ENCODE measurements at places on chromosomes 2 and 18. TPM values are rescaled to one million over a fixed set of nuclear protein-coding genes. Genes with fewer than 3 reads are reported as not detected.

AAK1 gene
- 3.9 TPM for polyA plus RNA-seq

UGT1A8 gene
- 0.51 TPM for polyA plus RNA-seq

EVX2 gene
- polyA plus RNA-seq = not detected

ABCG5 gene
- polyA plus RNA-seq = 18.7 TPM

LIMS1 gene
- polyA plus RNA-seq = 14.8 TPM

IL18R1 gene
- 7.0 TPM for polyA plus RNA-seq

TRPM8 gene
- 19.8 TPM for polyA plus RNA-seq

C2orf78 gene
- 0.02 TPM for polyA plus RNA-seq

CNRIP1 gene
- 2.9 TPM for polyA plus RNA-seq

TANK gene
- polyA plus RNA-seq = 17.2 TPM

EMILIN1 gene
- polyA plus RNA-seq = 23.1 TPM

GRCh38 chr2:160290598-160290997, 90.5 kb upstream of the ITGB6 start:
- no peak for DNase-seq

GRCh38 chr2:54838585-54839035, 115.1 kb downstream of the EML6 start:
- DNase-seq = peak; percentile 73

DNA sequence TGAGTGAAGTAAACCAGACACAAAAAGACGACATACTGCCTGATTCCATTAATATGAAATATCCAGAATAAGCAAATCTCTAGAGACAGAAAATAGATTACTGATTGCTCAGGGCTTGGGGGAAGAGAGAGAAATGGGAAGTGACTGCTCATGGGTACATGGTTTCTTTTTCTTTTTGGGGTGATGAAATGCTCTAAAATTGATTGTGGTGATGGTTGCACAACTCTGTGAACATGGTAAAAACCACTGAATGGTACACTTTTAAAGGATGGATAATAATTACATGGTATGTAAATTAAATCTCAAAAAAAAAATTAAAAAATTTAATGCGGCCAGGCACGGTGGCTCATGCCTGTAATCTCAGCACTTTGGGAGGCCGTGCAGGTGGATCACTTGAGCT, 39.3 kb downstream of the RPL31 start:
- no peak for DNase-seq

- no peak for DNase-seq
Measured at GRCh38 chr2:54975598-54976492, 74.4 kb downstream of the RTN4 start.

GRCh38 chr2:221335219-221335752, 236.8 kb downstream of the EPHA4 start:
- no peak for DNase-seq

- DNase-seq = no peak
Measured at GRCh38 chr2:72204156-72204785, 56.6 kb upstream of the CYP26B1 start.

DNA sequence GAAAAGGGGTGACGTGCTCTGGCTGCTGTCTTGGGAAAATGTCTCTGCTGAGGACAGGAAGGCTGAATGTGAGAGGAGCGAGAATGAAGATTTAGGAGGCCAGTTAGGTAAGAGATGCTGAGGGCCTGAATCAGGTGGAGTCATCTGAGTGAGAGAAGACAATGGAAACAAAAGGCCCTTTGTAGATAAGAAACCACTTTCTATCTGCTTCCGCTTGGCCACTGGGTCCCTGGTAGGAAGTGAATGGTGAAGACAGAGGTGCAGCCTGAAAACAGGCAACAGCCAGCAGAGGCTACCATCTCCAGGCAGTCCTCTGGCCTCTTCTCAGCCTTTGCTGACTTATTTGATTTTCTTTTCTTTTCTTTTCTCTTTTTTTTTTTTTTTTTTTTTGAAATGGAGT, 374.0 kb upstream of the SLC14A2 start:
- DNase-seq = no peak

DNA sequence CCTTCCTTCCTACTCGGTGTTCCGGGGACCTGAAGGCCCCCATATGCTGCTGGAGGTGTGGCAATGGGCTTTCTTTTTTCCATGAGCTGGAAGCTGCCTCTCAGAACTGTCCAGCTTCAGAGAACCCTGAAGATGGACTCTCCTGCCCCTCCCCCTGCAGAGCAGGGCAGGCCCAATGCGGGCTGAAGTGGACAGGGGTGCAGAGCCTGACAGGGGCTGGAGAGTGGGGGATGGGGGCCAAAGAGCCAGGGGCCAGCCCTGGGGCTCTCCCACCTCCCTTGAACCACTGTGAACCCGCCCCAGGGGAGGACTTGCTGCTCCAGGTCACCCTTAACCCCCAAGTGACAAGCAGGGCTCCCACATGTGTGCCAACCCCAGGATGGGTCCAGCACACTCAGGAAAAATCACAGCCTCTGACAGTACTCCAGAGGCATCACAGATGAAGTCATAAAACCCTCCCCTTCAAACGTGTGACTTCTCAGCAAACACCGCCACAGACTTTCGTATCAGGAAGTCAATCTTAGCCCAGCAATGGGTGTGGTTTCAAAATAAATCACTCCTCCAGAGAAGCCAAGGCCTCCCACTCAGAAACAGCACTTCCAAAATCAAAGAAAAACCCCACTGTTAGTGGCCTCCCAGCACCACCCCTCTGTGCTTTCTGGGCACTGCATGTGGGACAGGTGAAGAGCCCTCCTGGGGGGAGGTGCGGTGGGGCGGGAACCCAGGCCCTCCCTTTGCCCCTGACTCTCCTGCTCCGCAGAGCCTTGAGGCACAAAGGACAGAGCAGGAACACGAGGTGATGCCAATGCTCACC, 135.8 kb downstream of the HDAC4 start:
- peak; percentile 27 for DNase-seq

DNA sequence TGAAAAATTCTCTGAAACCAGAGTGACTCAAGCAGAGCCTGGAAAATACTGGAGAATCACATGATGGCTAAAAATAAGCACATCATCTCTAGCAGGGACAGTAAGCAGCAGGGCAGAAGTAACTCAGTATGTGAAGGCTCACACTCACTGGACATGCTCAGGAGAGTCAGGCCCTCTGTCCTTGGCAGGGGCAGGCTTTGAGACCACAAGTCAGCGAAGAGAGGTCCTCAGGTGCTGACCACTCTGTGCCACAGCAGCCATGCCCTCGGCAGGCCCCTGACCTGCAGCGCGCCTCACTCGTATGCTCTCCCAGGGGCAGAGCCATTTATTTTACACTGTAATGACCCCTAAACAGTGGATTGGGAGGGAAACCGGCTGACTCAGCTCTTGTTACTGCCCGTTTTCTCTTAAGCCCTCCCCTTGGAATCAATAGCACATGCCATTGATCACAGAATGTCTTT, 76.8 kb downstream of the MAPRE2 start:
- DNase-seq = no peak

DNA sequence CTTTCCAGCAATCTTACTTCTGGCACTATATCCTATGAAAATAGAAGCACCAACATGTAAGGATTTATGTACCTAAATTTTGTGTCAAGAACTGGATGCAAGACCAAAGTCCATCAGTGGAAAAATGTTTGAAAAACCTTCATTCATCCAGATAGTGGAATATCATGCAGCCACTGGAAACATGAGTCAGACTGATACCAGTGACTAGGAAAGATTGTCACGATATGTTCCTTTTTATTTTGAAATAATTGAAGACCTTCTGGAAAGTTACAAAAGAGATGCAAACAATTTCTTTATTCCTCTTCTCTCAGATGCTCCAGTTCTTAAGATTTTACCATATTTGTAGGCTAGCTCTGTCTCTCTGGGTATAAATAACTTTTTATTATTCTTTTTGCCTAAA, 40.5 kb upstream of the IL1R2 start:
- DNase-seq = no peak

- DNase-seq = no peak
Measured at GRCh38 chr2:38274286-38275276, 102.5 kb downstream of the ATL2 start.

DNA sequence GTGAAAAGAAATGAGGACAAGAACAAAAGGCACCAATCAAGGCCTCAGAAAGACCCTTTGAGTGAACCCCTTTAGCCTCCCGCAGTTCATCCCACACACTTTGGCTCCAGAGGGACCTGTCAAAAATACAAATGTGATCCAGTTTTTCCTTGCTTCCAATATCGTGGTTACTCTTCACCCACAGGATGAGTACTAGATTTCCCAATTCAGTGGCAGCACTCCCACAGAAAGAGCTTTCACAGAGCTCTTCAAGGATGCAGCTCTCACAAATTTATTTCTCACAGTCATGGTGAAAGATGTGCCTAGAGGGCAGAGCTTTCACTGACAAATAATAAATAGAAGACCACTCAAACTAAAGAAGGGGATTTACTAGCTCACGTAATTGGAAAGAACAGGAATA, 3.0 kb upstream of the GFPT1 start:
- DNase-seq = no peak

GRCh38 chr2:200681697-200682096, 95.9 kb downstream of the AOX1 start:
- no peak for DNase-seq

GRCh38 chr2:56648802-56649201, 465.0 kb downstream of the CCDC85A start:
- DNase-seq = no peak

DNA sequence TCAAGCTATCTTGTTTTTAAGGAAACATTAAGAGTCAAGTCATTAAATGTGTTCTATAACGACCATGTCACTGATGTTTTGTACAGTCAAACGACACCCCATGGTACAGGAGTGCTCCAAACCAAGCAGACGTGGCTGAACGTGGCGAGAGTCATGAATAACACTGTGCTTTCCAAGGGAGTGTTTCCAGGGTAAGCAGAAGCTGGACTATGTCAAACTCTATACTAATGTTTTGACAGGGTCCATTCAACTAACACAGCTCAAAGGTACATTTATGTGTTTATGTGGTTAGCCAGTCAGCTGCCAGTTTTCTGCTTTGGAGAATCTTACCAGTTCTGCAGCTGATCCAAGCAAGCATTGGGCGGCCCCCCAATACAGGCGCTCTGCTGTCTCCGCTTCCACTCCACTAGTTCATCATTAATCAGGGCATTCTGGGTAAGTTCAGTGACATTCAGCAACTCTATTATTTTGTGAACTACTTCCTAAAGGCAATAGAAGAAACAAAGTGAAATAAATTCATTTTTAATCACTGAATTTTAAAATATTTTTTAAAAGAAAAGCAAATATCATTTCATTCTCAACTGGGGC, 16.4 kb downstream of the STAT1 start:
- DNase-seq = no peak

GRCh38 chr2:120392923-120393322, 47.0 kb downstream of the INHBB start:
- DNase-seq = peak; percentile 6

DNA sequence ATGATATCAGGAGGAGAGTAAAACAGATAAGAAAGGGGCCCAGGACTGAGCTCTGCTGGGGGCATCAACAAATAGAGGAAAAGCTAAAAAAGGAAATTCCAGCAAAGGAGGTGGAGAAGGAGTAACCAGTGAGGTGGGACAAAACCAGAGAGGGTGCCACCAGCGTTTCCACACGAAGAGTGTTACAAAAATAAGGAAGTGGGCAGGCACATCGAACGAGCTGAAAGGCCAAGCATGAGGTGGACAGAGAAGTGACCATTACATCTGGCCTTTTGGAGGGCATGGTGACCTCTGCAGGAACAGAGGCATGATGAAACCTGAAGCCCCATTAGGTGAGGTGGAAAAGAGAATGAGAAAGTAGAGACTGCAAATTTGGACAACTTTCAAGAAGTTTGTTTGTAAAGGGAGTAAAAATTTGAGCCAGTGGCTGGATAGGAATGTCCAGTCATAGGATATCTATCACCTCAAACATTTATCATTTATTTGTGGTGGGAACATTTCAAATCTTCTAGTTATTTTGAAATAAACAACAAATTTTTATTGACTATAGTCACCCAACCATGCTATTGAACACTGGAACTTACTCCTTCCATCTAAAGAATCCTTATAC, 18.4 kb upstream of the VIT start:
- no peak for DNase-seq

Data from liver (tissue), 10 donors.